ENCODE measurements at places on chromosomes 5 and 9. TPM values are rescaled to one million over a fixed set of nuclear protein-coding genes. Genes with fewer than 3 reads are reported as not detected.

Gene IFNA13
- not detected for total RNA-seq

GRCh38 chr5:96726802-96727201 is 64.6 kb downstream of the CAST start:
- DNase-seq: peak; percentile 65

Gene VCP
- 443 TPM for total RNA-seq

DNA sequence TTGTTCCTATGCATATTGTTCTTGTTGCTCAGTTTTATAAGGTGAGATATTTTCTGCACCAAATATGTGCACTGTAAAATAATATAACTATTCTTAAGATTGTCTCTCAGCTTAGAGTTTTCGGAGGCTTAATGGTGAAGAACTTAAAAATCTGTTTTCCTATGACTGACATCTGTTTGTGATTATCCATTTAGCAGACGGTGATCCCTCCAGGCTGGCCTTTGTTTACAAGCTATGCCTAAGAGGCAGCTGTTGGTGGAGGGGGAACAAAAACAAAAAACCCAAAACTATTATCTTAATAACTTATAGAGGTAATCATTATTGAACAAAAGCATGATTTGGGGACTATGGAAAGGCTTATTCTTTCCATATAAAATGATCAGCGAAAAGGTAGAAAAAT is 658 bp downstream of the PDCD1LG2 start:
- DNase-seq: no peak

Gene OCLN
- 1.3 TPM for total RNA-seq

Gene PCDHGA12
- total RNA-seq: 2.8 TPM

Gene PTPN3
- total RNA-seq: 2.6 TPM

Gene DCTN4
- 23.6 TPM for total RNA-seq

DNA sequence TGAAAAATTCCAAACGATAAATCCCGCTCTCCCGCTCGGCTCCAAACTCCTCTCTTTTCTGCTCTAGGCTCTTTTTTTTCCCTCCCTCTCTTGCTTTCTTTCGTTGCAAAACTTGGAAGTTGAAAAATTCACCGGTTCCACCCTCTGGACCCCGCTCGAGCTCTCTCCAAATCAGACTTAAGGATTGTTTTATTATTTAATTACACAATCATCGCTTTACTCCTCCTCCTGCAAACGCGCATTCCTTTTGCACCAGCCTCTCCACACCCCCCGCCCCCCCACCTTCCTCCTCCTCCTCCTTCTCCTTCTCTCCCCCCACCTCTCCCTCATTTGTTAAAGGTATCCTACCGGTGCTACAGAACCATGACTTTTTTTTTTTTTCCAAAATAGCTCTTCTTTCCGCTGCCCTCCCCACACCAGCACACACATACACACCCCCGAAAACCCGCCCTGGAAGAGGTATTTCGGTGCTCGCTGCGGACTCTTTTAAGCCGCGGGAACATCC is 535 bp upstream of the NFIB start:
- DNase-seq: peak; percentile 94

Data from lung microvascular endothelial cell (primary cell).